ENCODE measurements at places on chromosomes 1 and 21. TPM values are rescaled to one million over a fixed set of nuclear protein-coding genes. Genes with fewer than 3 reads are reported as not detected.

The PRR9 gene
- polyA plus RNA-seq: not detected

The IQGAP3 gene
- polyA plus RNA-seq: not detected

The KTI12 gene
- polyA plus RNA-seq: 18.2 TPM

The TNFRSF25 gene
- polyA plus RNA-seq: 52.2 TPM

The ZMYND12 gene
- polyA plus RNA-seq: 0.21 TPM

The IL24 gene
- not detected for polyA plus RNA-seq

The DMRTA2 gene
- polyA plus RNA-seq: 0.22 TPM

The PADI2 gene
- 1.6 TPM for polyA plus RNA-seq

The NECTIN4 gene
- not detected for polyA plus RNA-seq

The MPZ gene
- polyA plus RNA-seq: not detected

The OR10J5 gene
- polyA plus RNA-seq: not detected

The TFF3 gene
- polyA plus RNA-seq: not detected
